ENCODE measurements at places on chromosomes 4 and X.

DNA sequence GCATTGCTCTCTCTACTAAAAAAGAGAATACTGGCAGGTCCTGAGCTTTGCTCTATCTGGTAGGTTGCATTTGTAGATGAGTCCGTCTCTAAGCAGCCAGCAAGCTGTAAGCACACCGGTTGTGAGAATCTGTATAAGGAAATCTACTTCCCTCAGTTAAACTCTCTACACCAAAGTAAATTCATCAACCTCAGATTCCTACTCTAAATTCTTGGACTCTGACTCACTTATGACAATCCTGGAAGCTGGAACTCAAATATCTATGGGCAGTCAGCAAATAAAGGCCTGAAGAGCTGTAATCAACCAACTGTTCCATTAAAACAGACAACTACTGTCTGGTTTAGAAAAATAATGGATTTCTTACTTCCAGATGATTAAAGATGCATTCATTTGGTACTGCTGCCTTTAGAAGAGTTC, 37.9 kb downstream of the FAT1 start:
- no peak for DNase-seq

DNA sequence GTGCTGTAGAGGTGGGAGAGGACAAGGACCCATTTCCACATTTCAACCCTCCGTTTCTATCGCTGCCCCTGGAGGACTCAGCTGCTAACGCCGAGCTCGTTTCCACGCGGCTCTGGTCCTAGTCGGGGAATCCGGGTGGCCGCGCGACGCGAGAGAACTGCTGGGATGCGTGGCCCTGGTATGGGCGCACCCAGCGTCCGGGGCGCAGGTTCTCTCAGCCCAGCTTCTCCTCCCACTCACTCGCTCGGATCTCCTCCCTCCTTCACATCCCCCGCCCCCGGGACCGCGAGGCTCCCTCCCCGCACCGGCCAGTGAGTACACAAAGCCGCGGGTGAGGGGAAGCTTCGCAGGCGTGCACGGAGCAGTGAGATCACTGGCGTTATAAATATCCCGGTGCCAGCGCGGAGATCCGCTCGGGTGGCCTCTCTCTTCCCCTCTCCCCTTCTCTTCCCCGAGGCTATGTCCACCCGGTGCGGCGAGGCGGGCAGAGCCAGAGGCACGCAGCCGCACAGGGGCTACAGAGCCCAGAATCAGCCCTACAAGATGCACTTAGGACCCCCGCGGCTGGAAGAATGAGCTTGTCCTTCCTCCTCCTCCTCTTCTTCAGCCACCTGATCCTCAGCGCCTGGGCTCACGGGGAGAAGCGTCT, at the start of gene FGF5:
Gene FGF5, plus strand, starts transcription at position 412 of the 649 bp plus-strand sequence. Its CDS starts 161 bp downstream, at position 573.
- DNase-seq, result no peak

GRCh38 chrX:41599507-41599906, 89.3 kb upstream of the GPR34 start:
- no peak for DNase-seq

GRCh38 chrX:37627602-37628001, 56.1 kb downstream of the LANCL3 start:
- no peak for DNase-seq

GRCh38 chr4:167176723-167177367, 57.4 kb downstream of the SPOCK3 start:
- no peak for DNase-seq

DNA sequence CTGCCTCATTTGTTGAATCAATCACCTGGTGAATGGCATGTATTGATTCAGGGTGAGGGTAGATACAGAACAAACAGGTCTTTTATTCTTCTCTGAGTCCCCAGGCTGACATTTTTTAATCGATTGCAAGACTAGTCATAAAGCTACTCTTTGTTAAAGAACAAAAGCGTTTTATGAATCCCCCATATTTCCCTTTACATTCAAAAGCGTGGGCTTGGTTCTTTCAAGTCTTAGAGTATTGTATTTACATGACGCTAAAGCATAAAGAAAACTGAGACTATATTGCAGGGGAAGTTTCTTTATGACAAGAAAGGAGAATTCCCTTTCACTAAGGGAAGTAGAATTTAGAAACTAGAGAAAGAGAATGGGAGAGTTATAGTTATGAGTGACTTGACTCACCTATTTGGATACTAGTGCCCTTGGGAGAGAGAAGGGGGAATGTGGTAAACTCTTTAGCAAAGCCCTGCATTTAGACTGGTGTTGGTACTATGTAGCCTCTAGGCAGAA, 69.3 kb upstream of the PDE5A start:
- DNase-seq, result no peak

DNA sequence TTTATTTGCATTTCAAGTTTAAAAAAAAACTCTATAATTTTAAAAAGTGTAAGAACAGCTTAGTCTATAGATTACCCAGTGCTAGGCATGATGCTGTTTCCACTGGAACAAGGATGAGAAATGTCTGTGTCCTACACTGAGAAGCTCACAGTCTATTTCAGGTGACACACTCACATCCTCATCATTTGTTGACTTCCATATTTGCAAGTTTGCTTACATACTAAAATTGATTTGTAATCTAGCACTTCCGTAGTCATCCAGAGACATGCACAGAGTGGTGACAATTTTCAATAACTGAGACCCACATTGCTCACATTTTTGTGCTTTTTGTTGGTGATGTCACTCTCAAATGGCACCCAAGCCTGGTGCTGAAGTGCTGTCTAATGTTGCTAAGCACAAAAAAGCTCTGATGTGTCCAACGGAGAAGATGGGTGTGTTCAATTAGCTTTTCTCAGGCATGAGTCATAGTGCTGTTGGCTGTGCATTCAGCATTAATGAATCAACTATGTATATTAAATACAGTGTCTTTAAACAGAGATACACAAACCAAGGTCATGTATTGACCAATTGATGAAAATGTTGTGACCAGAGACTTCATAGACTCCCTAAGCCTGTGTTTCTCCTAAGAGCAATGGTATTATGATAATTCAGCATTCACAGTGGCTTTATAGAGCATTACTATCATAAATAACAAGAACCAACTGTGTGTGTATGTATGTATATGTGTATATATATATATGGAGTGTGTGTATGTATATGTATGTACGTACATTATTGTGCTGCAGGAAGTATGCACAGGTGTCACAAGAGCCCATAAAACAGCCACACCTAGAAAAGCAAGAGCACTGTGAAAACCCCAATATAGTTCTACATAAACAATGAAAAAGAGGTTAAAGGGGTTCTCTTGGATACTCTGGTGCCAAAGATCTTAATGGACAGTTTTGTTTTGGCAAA, 31.2 kb upstream of the VCX3B start:
- no peak for DNase-seq

DNA sequence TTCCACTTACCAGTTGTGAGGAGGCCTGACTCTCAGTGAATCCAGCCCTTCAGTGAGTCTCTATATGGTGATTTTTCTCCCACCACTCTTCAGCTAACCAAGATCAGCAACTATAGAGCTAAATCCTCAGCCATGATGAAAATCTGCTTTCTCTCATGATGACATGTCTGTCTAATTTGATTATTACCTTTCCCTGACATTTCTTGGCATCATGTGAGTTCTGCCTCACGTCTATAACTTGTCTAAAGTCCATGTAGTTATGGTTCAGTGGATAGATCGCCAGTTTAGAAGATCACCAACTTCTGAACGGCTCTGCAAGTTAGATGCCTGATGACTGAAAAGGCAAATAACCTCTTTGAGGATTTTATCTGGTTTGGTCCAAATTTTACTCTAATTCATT, 14.9 kb upstream of the DCAF8L1 start:
- DNase-seq, result no peak
